ENCODE measurements at places on chromosomes 5 and 9. TPM values are rescaled to one million over a fixed set of nuclear protein-coding genes. Genes with fewer than 3 reads are reported as not detected.

Gene HAVCR2
- total RNA-seq, result 5.0 TPM

Gene PCDHGA3
- total RNA-seq, result not detected

GRCh38 chr5:2029206-2029605 lies 146.5 kb upstream of the IRX4 start:
- H3K4me3 ChIP-seq, result no peak overlapping the region
- H3K27me3 ChIP-seq, result peaks cover 13% of the 10 kb centered on the region
- DNase-seq, result no peak

DNA sequence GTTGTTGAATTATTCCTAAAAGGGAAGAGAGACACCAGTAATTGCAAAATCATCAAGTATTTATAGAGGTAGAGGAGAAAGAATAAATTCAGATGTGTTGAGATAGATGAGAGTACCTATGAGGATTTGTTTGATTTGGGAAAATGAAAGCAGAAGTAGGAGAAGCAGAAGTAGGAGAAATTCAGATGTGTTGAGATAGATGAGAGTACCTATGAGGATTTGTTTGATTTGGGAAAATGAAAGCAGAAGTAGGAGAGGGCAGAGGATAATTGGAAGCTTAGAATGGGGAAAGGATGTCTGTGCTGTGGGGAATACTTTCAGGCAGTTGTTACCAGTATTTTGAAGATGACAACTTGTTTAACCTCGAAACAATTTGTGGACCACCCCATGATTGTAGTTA lies 35.1 kb upstream of the ZCCHC7 start:
- no peak overlapping the region for H3K27ac ChIP-seq
- peaks cover 27% of the 10 kb centered on the region for H3K4me1 ChIP-seq
- H3K36me3 ChIP-seq, result peaks cover 29% of the 10 kb centered on the region
- H3K27me3 ChIP-seq, result no peaks in the 10 kb centered on the region
- H3K4me3 ChIP-seq, result no peak overlapping the region
- no peak for DNase-seq

GRCh38 chr9:89442981-89443814 lies 54.7 kb downstream of the SEMA4D start:
- peak overlapping the region; percentile 73 for H3K27ac ChIP-seq
- peaks cover 23% of the 10 kb centered on the region for H3K36me3 ChIP-seq
- peaks cover 95% of the 10 kb centered on the region for H3K4me1 ChIP-seq
- no peak overlapping the region for H3K4me3 ChIP-seq
- no peaks in the 10 kb centered on the region for H3K27me3 ChIP-seq

DNA sequence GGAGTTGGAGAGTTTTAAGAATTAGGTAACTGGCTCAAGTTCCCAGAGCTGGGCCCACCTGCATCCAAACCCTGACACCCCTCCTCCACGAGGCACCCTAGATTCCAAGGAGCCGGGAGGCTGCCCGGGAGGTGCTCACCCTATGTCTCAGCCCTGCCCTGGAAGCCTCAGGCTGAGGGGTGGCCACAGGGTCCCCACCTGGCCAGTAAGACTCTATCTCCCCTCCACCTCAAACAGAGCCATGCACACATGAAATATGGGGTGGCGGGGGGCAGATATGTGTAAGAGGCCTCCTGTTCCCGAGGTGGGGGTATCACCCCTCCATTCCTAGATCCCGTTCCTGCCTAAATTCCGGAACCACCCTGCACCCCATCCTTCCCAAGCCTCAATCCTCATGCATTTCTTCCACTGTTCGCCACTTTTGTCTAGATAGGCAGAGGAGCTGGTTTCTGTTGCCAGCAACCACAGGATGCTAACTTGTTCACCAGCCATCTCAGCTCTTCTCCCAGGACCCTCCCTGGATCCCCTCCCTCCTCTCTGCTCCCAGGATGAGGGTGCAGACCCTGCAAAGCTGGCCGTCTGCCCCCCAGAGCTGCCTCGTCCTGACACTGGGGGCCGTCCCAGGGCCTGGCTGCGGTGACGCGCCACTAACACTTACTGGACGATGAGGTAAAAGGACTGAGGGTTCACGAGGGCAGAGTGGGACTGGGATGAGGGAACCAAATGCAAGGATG lies 44.1 kb downstream of the COL23A1 start:
- H3K27ac ChIP-seq, result no peak overlapping the region
- no peaks in the 10 kb centered on the region for H3K27me3 ChIP-seq
- DNase-seq, result no peak
- H3K36me3 ChIP-seq, result no peaks in the 10 kb centered on the region
- no peaks in the 10 kb centered on the region for H3K4me1 ChIP-seq

DNA sequence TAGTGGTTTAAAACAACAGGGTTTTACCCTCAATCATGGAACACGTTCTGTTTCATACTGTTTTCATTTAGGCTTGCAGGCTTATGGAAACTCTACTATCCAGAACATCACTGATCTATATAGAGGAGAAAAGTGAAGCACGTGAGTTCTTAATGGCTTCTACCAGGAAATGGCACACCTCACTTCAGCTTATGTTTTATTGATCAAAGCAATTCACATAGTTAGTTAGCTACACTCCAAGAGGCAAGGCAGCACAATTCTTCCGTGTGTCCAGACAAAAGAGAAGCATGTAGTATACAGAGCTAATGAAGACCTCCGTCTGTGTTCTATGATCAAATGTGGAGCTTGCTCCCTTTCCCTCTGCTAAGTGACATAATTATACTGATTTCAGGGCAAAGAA lies 353.3 kb upstream of the CD180 start:
- H3K27me3 ChIP-seq, result no peaks in the 10 kb centered on the region
- no peak for DNase-seq
- H3K4me3 ChIP-seq, result no peak overlapping the region
- no peaks in the 10 kb centered on the region for H3K4me1 ChIP-seq
- no peak overlapping the region for H3K27ac ChIP-seq
- H3K36me3 ChIP-seq, result no peaks in the 10 kb centered on the region
